Pancreas (tissue), 10 donors: ENCODE measurements at places on chromosomes 4 and X. TPM values are rescaled to one million over a fixed set of nuclear protein-coding genes. Genes with fewer than 3 reads are reported as not detected.

DNA sequence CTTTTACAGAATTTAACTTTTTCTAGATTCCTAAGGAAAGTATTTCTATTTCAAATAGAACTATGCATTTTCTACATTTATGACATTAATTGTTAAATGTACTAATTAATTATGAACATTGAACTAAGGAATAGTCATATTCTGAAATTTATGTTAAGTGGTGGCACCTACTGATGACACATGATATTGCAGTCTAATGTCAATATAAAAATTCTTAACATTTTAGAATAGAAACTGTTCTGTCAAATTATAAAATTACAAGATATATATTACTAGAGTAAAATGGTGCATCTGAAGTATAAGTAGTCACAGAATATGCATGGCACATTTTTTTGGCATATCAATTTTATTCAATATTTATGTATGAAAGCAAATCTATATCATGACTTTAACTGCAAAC lies 40.2 kb upstream of the NDNF start:
- H3K27ac ChIP-seq = no peak overlapping the region
- H3K27me3 ChIP-seq = no peaks in the 10 kb centered on the region
- no peak overlapping the region for H3K4me3 ChIP-seq

DNA sequence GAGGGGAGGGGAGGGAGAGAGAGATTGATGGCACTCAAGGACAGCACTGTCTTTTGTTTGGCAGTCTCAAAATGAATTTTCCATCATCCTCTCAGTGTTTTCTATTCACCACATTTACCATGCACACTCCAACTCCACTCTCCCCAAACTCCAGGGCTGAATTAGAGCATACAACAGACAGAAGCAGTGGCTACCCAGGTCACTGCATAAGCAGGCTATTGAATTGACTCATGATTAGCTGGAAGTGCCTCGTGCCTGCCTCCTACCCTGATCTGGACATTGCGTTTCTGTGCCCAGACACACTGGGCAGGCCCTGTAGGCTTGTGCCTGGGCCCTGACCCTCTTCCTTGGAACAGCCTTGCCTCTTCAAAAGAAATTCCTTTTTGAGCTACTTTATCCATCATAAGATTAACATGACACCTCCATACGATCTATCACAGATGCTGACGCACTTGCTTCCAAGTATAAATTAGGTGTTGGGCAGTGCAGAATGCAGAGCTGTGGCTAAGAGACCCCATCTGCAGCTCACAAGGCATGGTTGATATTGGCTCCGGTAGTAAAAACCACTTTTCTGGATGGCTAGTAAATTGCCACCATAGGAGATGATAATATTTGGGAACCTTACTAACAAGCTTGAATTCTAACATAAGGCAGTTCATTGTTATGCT lies 752.9 kb downstream of the RPA4 start:
- no peaks in the 10 kb centered on the region for H3K27me3 ChIP-seq
- no peak overlapping the region for H3K4me3 ChIP-seq
- DNase-seq = no peak
- H3K27ac ChIP-seq = no peak overlapping the region
- no peaks in the 10 kb centered on the region for H3K4me1 ChIP-seq

DNA sequence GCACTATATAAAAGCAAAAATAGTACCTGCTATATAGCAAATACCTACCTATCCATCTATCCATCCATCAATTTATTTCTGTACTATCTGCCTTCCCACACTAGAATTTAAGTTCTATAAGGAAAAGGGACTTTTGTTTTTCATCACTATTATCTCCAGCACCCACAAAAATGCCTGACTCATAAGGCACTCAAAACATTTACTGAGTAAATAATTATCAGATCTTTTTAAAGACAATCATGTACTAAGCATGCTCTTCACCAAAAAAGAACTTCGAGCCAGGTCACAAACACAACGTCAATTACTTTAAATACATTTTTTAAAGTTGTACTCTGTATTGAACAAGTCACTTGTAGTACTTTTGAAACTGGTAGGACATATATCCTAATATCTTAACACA lies 119.9 kb downstream of the FBXW7 start:
- no peak for DNase-seq
- H3K27ac ChIP-seq = no peak overlapping the region
- H3K36me3 ChIP-seq = no peaks in the 10 kb centered on the region
- H3K27me3 ChIP-seq = no peaks in the 10 kb centered on the region
- no peak overlapping the region for H3K4me3 ChIP-seq
- no peaks in the 10 kb centered on the region for H3K4me1 ChIP-seq

The FAM149A gene
- total RNA-seq = 18.1 TPM

DNA sequence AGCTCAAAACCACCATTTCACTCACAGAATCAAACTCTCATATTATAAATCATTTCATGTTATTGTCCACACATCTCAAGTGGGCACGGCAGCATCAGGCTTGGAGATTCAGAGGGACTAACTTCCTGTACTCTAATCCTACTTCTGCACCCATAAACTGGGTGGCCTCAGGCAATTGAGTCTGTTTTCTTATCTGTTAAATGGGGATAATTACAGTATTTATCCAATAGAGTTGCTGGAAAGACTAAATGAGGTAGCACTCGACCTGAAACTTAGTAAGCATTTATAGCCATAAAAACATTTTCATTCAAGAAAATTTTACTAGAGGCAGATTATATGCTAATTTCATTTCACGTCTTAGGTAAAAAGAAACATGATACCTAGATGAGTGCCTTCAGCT lies 13.0 kb downstream of the TBC1D1 start:
- no peak for DNase-seq
- H3K4me1 ChIP-seq = no peaks in the 10 kb centered on the region
- peak overlapping the region; percentile 8 for H3K4me3 ChIP-seq
- no peaks in the 10 kb centered on the region for H3K36me3 ChIP-seq
- no peaks in the 10 kb centered on the region for H3K27me3 ChIP-seq

GRCh38 chr4:88134536-88135355 lies 23.7 kb downstream of the ABCG2 start:
- no peaks in the 10 kb centered on the region for H3K4me1 ChIP-seq
- H3K27ac ChIP-seq = no peak overlapping the region
- no peak for DNase-seq
- no peak overlapping the region for H3K4me3 ChIP-seq
- H3K36me3 ChIP-seq = no peaks in the 10 kb centered on the region
- no peaks in the 10 kb centered on the region for H3K27me3 ChIP-seq

DNA sequence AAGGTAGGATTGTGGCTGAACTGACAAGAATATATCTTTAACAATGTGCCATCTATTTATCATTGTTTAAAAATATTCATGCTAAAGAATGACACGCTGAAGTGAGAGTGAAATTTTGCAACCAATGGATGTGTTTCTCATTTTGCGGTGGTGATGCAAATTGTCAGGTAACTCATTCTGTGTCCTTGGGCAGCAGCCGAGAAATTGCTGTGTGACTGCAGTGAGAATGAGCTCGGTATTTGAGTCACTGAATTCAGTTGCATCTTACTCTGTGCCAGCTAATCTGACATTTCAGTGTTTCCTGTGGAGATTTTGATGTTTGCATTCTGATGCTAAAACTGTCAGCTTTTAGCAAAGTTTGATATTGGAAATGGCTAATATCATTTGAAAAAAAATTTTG lies 28.1 kb downstream of the MCUB start:
- no peaks in the 10 kb centered on the region for H3K4me1 ChIP-seq
- no peak overlapping the region for H3K27ac ChIP-seq
- no peak overlapping the region for H3K4me3 ChIP-seq
- H3K27me3 ChIP-seq = no peaks in the 10 kb centered on the region

The FRMD7 gene
- not detected for total RNA-seq

The TMEM47 gene
- total RNA-seq = 4.0 TPM

The CXorf49 gene
- not detected for total RNA-seq
